ENCODE measurements at places on chromosomes 11 and 22.

GRCh38 chr22:45240104-45240809, 437 bp downstream of the KIAA0930 start:
- peak; percentile 92 for DNase-seq

DNA sequence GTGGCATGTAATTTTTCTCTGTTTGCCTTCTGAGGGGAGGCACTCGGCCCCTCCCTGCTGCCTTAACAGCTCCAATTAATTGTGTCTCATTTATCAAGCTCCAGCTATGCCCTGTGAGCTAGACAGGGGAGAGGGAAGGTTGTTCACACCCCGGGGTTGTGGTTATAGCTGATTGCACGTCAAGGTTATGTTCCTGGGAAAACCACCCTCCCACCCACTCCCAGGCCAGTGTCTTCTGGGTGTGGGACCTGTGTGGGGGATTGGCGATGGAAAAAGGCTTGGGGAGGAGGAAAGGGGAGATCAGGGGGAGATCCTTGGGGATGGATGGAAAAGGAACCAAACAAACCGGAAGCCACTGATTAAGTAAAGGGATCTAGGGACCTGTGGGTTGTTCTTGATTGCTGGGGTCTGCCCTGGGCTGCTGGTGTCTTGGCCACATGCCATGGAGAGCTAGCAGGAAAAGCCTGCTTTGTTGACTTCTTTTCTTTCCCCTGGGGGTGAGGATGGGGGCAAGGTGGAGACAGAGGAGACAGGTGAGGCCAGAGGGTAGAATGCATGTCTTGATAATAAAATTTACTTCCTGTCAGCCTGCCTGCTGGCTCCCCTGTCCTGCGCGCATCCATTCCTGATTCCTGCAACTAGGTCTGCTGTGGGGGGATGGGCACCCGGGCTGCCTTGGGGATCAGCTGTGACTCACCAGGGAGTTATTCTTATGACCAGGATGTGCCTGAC, 13.5 kb upstream of the SORL1-AS1 start:
- no peak for DNase-seq

DNA sequence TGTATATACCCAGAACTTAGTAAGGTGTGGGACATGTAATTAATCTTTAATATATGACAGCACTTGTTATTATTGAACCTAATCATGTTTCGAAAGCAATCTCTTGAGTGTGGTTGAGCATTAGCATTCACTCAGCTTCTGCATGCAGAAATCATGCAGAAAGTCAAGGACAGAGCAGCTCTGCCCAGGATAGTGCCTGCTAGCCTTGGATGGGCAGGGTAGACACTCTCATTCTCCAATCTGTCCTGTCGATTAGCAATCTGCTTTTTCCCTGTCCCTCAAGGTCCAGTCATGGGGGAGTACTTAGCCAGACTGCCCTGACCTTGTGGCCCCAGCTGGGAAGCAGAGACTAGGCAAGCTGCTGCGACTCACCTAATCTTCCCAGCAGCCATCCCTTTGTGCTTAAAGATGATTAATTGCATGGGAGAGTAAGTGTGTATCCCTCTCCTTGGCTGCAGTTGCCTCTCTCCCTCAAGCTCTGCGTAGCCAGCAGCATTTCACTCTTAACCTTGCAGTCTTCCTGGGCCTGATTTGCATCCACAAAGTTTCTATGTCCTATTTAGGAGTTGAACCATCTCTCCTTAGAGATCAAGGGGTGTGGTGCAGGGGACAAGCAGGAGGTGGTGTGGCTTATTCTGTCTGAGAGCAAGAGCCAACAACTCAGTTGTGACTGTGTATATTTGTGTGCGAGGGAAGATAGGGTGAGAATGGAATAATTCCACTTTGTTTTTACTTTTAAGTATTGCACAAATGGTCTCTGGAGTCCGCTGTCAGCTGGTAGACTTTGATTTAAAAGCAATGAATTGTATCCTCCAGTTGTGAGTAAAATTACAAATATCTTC, 101.4 kb downstream of the FDX1 start:
- DNase-seq, result no peak

DNA sequence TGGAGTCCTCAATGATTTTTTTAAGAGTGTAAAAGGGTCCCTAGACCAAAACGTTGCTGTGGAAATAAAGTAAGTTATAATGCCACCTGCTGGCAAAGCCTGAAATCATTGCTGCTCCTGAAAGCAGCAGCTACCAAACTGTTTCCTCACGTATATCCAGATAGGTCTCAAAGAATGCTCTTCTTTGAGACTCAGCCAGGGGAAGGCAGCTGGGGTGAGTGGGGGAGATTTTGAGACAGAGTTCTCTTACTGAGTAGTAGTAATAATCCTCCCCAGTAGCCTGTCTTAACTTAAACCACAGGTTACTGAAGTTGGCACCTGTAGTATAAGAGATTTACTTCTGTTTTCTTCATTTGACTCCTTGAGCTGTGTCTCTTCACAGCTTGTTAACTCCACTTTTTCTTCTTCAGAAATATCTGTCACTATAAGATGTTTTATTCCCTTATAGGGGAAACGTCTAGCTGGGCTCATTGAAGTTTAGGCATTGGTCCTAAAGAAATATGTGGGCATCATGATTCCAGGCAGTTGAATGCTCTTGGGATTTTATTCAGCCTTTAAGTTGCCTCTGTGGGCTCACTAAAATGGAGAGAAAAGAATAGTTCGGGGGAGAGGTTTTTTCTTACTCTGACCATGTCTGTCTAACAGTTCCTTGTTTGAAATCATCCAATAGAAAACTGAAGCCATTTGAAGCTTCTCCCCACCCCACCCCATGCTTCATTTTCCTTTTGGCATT, 77.9 kb downstream of the BTBD10 start:
- DNase-seq, result no peak

GRCh38 chr11:101278286-101278685, 148.7 kb upstream of the PGR start:
- DNase-seq, result no peak

- DNase-seq, result no peak
Observed at GRCh38 chr11:71373791-71374454, 74.3 kb downstream of the DHCR7 start.

- DNase-seq, result no peak
Observed at GRCh38 chr11:7088921-7089320, at the start of gene RBMXL2. Gene RBMXL2 (plus strand): TSS chr11:7088998. CDS start chr11:7089121, 123 bp downstream.

GRCh38 chr22:31867386-31868153, 76.8 kb upstream of the YWHAH start:
- DNase-seq, result no peak

GRCh38 chr22:50186761-50187523, 1.2 kb downstream of the TRABD start:
- peak; percentile 88 for DNase-seq

DNA sequence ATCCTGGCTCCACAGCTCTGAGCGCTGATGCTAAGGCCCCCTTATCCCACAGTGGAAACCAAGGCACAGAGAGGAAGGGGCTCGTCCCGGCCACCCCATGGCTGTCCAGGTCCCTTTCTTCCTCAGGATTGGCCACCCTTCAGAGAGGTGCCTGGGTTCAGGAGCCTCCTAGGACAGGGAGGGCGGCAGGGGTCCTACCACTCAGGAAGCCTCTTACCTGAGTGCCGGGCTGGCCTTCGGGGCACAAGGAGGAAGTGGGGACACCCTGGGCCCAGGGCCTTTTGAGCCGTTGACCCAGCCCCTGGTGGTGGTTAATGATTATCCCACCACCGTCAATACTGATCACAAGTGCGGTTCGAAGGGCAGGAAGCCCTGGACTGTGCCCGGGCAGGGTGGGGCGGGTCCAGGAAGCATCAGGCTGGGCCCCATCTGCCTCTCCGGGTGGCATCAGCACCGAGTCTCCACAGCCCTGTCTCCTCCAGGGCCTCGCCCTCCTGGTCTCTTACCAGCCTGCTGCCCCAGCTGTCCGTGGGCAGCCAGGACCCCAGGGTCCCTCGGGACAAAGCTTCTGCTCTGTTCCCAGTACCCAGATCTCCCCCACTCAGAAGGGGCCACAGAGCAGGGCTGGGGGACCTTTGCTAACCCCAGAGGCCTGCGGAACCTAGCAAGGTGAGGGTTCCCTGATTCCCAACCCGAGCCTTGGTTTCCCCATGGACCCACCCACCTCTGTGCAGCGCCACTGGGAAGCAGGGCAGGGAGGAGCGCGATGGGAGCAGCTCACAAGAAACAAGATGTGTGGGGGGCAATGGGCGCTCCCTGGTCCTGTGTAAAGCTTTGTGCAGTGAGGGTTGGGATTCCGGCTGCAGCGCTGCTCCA, 15.0 kb upstream of the EHD1 start:
- no peak for DNase-seq

DNA sequence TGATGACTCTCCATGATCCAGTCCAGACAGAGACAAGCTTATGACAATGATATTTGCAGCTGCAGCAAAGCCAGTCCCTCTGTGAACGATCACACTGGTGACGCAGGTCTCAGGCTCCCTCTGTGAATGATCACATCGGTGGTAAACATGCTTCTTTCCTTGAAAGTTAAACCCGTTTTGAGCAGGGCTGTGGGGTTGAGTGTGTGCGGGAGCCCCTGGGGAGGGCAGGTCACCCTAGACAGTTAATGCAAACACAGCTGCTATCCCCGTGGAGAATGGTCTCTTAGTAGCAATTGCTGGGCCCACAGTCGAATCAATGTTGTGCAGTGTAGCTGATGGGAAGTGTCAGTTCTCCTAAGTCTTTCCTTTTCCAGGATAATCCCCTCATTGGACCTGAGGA, 71.0 kb upstream of the KIRREL3 start:
- DNase-seq, result no peak

- no peak for DNase-seq
Observed at GRCh38 chr11:123197711-123198110, 2.7 kb upstream of the CLMP start.

Data from spleen (tissue), 13 donors.